ENCODE measurements at places on chromosomes 6 and 20.

GRCh38 chr20:57902473-57902872 is 192.7 kb upstream of the PMEPA1 start:
- peak; percentile 15 for DNase-seq

DNA sequence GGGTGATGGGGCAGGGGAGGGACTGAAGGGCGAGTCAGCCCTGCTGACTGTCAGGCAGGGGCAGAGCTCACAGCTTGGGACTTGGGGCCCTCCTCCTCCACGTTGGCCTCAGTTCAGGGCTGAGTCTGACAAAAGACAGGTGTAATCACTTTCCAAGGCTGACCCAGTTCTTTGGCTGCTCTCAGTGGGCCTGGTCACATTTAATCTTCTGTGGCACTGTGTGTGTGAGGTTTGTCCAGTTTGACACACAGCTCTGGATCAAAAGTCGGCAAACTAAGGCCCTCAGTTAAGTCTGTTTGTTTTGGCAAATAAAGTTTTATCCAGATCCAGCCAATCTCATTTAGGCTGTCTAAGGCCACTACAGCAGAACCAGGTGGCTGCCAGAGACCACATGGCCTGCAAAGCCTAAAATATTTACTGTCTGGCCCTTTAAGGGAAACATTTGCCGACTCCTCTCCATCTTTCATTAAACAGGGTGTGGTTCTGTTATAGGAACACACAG is 5.1 kb upstream of the MAP1LC3A start:
- DNase-seq: no peak

DNA sequence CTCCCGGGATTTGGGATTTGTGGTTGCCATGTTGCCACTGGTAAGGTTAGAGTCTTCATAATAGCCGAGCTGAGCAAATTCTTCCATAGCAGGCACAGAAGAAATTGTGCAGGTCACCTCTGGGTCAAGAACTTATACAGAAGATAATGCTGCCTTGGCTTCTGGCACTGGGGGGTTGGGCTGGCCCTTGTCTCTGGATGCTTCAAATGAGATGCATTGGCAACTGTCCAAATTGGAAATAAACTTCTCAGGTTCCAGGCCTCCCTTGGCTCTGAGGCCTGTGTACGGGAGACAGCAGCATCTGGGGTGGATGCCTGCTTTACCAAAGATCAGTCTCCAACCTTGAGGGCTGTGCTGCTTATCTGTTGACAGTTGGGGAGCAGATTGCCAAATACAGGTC is 26.2 kb downstream of the MYO6 start:
- no peak for DNase-seq

DNA sequence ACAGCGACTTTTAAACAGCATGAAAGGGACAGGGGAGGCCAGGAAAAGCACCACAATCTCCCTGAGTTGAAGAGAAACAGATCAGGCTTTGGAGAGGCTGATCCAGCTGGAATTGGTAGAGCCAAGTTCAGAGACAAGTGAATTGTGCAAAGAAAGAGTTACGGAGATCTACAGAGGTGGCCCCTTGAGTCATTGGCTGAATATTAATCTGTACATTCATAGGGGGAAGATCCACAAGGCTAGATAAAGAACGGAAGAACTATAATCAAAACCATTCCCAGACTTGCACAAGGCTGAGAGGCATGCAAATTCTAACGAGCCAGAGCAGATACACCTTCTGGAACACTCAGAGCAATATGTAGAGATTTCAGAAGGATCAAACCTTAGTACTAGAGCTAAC is 14.2 kb upstream of the FOXQ1 start:
- peak; percentile 55 for DNase-seq

DNA sequence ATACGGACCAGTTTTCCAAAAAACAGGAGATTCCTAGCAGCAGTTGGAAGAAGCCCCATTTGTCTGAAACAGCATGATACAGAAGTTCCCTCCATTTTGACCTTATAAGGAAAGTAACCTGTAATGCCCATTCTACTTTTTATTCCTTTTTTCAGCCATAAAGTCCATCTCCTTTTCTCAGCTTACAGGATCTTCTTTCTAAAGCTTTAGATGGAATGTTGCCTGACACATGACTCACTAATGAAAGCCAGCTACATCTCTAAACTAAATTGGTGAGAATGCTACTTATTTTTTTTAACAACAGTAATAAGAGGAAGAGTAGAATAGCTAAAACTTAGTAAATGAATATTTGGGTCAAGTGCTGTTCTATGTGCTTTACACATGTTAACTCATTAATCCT is 234.1 kb downstream of the CDH26 start:
- DNase-seq: no peak

- DNase-seq: no peak
Measured at GRCh38 chr20:41133709-41134361, 3.5 kb upstream of the PLCG1 start.

DNA sequence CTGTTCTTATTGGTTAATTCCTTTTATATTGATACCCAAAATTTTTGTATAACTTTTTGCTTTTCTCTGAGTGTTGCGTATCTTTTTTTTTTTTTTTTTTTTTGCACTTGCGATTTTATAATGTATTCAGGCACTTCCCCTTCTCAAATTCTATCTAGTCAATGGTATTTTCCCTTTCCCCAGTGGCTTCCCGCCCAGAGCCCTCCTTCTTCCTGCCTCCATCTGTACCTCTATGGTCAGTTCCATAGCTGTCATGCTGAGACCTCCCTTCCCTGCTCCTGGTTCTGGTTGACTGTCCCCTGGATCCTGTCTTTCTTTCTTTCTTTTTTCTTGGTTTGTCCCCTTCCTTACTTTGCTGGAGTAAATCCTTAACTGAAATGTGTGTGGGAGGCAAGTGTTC is 94.7 kb downstream of the RNF144B start:
- DNase-seq: no peak

GRCh38 chr20:38392356-38392755 is 42.8 kb downstream of the SNHG17 start:
- no peak for DNase-seq

GRCh38 chr20:24825591-24825990 is 123.5 kb upstream of the CST7 start:
- DNase-seq: no peak

GRCh38 chr20:4896119-4896702 is 105.1 kb downstream of the SLC23A2 start:
- no peak for DNase-seq

DNA sequence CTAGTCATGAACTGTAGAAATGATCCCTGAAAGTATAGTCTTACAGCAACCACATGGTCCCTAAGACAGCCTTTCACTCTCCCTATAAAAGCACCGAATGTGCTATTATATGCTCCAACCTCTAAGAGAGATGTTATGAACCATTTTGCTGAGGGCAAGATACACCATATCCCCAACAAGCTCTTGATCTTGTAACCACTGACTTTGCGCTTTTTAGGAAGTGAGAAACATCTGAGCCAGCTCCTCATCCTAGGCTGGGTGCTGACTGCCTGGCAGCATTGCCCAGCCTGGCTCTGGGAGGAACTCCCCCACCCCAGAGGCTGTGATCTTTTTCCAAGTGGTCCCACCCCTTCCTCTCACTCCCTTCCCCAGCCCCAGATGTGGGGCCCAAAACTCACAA is 3.1 kb upstream of the EMILIN3 start:
- DNase-seq: no peak

- DNase-seq: no peak
Measured at GRCh38 chr6:82492134-82492533, 128.5 kb downstream of the TPBG start.

GRCh38 chr6:12379181-12379580 is 89.0 kb downstream of the EDN1 start:
- no peak for DNase-seq

GRCh38 chr6:136887953-136888352 is 34.1 kb upstream of the SLC35D3 start:
- no peak for DNase-seq

DNA sequence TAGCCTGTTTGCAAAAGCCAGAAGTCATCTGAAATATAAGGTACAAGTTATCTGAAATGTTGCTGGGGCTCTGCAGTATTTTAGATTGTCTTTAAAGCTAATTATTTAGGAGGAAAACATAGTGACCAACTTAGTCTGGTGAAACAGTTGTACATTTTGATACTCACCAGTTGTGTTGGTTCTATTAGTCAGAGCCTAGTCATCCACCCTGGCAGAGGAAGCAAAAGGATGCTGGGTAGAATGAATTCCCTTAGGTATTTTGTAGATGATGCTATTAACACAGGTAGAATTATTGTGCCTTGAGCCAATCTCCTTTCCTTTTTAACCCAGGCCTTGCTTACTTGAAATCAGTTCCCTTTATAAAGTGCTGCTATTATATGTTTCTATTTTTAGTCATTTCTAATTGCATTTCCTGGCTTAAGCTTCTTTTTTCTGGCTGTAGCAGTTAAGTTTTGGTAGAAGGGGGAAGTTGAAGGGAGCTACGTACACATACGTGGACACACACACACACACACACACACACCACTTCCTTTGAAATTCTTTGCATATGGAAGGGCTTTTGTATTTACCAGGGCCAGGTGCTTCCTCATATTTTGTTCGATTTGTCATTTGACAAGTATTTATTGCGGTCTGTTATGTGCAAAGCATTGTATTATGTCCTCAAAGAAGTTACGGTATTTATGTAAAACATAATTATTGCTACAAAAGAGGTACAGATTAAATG is 82.4 kb downstream of the RTN4IP1 start:
- DNase-seq: no peak

DNA sequence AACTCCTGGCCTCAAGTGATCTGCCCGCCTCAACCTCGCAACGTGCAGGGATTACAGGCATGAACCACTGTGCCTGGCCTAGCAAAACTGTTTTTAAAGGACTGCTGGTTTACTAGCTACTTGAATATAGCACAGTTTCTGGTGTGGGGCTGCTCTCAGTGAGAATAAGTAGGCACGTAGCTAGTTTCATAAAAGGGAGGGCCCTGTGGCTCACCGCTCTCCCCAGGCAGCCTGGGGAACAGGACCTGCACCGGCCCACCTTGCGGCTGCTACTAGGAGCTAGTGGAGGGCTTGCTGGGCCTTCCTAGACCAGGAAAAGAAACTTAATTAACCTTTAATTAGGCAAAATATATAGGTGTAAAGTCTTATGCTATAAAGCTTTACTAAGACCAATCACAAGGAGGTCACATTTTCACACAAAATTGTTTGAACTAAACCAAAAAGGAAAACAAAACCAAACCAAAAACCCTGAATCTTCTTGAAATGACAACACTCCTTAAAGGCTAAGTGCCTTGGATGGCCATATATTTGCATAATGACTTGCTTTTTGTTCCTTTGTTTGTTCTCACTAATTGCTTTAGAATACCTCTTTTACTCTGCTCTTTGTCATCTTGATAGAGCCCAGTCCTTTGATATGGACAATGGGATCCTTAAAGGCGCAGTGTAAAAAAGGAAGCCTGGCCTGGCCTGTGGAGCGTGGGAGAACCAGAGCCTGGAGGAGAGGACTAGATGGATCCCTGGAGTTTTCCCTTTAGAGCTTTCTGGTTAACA is 69.5 kb upstream of the SAMD5 start:
- DNase-seq: no peak

DNA sequence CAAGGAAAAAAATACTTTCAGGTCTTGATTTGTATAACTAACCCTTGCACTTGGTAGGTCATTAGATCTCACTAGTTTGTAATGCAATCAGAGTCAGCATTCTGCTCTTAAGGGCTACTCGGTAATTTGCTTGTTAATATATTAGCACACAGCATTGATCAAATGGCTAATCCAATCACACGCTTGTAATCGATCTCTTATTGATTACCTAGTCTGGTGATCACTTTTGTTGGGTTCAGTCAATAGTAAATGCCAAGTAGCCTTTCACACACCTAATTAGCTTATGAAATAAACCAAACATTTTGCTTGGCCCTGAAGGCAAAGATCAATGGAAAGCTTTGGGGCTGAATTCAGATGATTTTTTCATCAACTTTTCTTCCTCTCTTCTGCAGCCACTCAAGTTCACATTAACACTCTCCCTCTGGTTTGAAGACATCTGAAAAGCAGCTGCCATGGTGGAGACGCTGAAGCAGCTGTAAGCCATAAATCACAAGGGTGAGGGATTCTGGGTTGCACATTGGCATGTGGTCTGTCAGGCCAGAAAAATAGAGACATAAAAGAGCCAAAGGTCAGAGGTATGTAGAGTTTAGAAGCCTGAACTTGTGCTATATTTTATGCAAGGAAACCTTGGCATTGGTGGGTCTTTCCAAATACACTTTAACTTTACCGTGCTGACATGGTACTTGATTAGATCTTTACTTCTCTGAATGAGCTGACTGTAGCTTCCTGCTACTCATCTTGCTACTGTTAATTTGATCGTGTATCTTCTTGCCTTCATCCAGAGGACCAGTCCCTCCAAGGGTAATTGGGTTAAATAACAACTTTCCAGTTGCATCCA is 234.4 kb downstream of the SIM1 start:
- no peak for DNase-seq

- no peak for DNase-seq
Measured at GRCh38 chr6:170013815-170014214, 262.4 kb downstream of the ERMARD start.

GRCh38 chr6:34342247-34342646 is 50.2 kb downstream of the NUDT3 start:
- no peak for DNase-seq

DNA sequence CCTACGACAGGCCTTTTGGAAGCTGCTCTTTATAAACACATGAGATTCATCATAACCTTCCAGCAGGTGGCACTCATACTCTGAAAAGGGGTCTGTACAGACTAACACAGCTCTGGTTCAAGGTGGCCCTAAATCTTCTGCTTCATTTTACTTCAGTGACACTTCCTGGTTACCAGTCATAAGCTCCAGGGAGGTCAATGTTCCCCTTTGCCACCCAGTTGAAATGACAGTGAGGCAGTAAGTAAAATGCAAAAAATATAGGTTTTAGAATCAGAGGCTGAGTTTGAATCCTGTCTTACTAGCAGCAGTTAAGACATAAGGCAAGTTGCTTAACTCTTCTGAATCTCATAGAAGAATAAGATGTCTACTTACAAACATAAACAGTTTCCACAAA is 132.8 kb downstream of the CDK19 start:
- DNase-seq: peak; percentile 54

- no peak for DNase-seq
Measured at GRCh38 chr20:51828762-51829161, 26.4 kb upstream of the SALL4 start.

DNA sequence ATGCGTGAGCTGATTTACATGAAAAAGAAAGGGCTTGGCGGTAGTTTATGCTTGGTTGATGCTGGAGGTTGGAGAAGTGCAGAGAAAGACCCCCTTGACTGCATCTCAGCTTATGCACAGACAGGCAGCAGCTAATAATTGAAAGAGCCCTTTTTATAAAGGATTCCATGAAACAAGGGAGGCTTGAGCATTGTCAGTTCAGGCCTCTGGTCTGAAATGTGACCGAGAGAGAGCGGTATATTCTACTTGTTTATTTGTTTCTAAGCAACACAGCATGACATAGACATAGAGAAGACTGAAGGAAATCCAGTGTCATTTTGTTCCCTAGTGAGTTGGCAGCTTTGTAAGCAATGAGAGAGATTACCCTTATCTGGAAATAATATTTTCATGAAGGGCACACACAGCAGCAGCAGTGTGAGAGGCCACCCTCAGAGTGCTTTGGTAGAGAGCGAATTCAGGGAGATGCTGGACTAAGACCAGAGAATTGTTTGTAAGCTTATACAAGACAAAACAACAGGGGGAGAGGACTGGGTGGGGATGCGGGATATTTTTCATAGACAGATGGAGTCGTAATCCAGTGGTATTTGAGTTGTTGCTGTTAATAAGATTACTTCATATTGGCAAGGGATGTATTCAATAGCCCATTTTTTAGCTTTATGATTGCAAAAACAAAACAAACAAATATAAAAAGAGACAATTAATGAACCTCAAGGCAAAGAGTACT is 34.6 kb upstream of the LAMA2 start:
- DNase-seq: no peak

All from AG09319 (cell line).